ENCODE measurements at places on chromosomes 5 and 9. TPM values are rescaled to one million over a fixed set of nuclear protein-coding genes. Genes with fewer than 3 reads are reported as not detected.

- H3K4me3 ChIP-seq, result no peak overlapping the region
- no peak for DNase-seq
- no peak overlapping the region for H3K27ac ChIP-seq
- H3K27me3 ChIP-seq, result peaks cover 24% of the 10 kb centered on the region
- H3K4me1 ChIP-seq, result peaks cover 19% of the 10 kb centered on the region
These were observed 523.1 kb downstream of the SPATA31D1 start for GRCh38 chr9:82511626-82512025.

The AJM1 gene
- 1.1 TPM for polyA plus RNA-seq

The HK3 gene
- not detected for polyA plus RNA-seq

DNA sequence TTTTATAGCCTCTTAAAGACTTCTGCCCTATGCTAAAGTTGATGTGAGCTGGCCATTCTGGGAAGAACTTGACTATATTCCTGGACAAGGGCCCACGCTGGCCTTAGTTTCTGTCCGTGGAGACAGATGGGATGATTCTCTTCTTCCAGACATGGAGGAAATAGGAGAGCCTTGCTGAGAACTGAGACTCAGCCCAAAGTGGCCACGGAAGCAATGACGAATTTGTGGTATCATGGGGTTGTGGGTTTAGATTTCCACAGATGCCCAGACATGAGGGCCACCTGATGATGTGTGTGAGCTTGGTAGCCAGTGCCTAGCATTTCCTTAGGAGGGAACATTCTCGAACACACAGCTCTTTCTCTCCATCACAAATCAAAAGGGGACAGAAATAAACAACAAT lies 309.1 kb downstream of the NSG2 start:
- H3K27ac ChIP-seq, result no peak overlapping the region
- H3K27me3 ChIP-seq, result no peaks in the 10 kb centered on the region
- H3K4me1 ChIP-seq, result no peaks in the 10 kb centered on the region
- H3K36me3 ChIP-seq, result no peaks in the 10 kb centered on the region
- no peak overlapping the region for H3K4me3 ChIP-seq

- H3K36me3 ChIP-seq, result no peaks in the 10 kb centered on the region
- no peaks in the 10 kb centered on the region for H3K27me3 ChIP-seq
- no peak for DNase-seq
- no peak overlapping the region for H3K4me3 ChIP-seq
- H3K4me1 ChIP-seq, result no peaks in the 10 kb centered on the region
These were observed 35.4 kb upstream of the MSH3 start for GRCh38 chr5:80619086-80619485.

GRCh38 chr9:95669253-95669652 lies 152.5 kb upstream of the PTCH1 start:
- no peak for DNase-seq
- peaks cover 17% of the 10 kb centered on the region for H3K27me3 ChIP-seq
- no peak overlapping the region for H3K27ac ChIP-seq
- no peak overlapping the region for H3K4me3 ChIP-seq
- no peaks in the 10 kb centered on the region for H3K36me3 ChIP-seq

The CLTA gene
- 218 TPM for polyA plus RNA-seq

The TYRP1 gene
- not detected for polyA plus RNA-seq

DNA sequence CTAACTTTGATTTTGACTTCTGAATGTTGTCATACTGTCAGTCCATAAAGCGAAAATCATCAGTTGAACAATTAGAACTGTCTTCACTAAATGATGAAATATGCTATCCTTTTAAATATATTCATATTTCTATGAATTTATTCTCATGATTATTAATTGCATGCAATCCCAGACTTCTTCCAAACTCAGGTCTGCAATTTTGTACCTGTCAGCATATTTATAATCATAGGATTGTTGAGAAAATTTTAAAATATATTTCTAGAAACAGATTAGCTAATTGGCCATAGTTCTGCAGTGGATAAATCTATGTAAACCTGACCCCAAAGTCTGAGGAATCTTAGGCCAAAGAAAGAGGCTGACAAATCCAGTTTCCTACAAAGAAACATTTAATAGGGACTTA lies 347.5 kb downstream of the SLCO4C1 start:
- no peaks in the 10 kb centered on the region for H3K4me1 ChIP-seq
- no peaks in the 10 kb centered on the region for H3K27me3 ChIP-seq
- no peak overlapping the region for H3K4me3 ChIP-seq

- DNase-seq, result no peak
- peaks cover 26% of the 10 kb centered on the region for H3K4me1 ChIP-seq
- H3K36me3 ChIP-seq, result peaks cover 80% of the 10 kb centered on the region
- H3K27me3 ChIP-seq, result no peaks in the 10 kb centered on the region
- H3K27ac ChIP-seq, result no peak overlapping the region
These were observed 186.0 kb downstream of the ADAMTSL1 start for GRCh38 chr9:18660001-18660400.

- H3K27me3 ChIP-seq, result no peaks in the 10 kb centered on the region
- no peak for DNase-seq
- H3K27ac ChIP-seq, result no peak overlapping the region
- H3K36me3 ChIP-seq, result no peaks in the 10 kb centered on the region
- no peak overlapping the region for H3K4me3 ChIP-seq
These were observed 14.7 kb downstream of the PBX3 start for GRCh38 chr9:125761676-125762450.

- peaks cover 31% of the 10 kb centered on the region for H3K4me1 ChIP-seq
- H3K4me3 ChIP-seq, result 0 out of 2 replicates have a peak overlapping the region, but pooled peaks have one; percentile 11
- peak overlapping the region; percentile 54 for H3K27ac ChIP-seq
- DNase-seq, result peak; percentile 74
- H3K36me3 ChIP-seq, result no peaks in the 10 kb centered on the region
- H3K27me3 ChIP-seq, result no peaks in the 10 kb centered on the region
These were observed 815.7 kb downstream of the SEMA5A start for GRCh38 chr5:8730194-8730593.

The ST6GALNAC6 gene
- polyA plus RNA-seq, result 82.0 TPM

The INSL6 gene
- not detected for polyA plus RNA-seq

DNA sequence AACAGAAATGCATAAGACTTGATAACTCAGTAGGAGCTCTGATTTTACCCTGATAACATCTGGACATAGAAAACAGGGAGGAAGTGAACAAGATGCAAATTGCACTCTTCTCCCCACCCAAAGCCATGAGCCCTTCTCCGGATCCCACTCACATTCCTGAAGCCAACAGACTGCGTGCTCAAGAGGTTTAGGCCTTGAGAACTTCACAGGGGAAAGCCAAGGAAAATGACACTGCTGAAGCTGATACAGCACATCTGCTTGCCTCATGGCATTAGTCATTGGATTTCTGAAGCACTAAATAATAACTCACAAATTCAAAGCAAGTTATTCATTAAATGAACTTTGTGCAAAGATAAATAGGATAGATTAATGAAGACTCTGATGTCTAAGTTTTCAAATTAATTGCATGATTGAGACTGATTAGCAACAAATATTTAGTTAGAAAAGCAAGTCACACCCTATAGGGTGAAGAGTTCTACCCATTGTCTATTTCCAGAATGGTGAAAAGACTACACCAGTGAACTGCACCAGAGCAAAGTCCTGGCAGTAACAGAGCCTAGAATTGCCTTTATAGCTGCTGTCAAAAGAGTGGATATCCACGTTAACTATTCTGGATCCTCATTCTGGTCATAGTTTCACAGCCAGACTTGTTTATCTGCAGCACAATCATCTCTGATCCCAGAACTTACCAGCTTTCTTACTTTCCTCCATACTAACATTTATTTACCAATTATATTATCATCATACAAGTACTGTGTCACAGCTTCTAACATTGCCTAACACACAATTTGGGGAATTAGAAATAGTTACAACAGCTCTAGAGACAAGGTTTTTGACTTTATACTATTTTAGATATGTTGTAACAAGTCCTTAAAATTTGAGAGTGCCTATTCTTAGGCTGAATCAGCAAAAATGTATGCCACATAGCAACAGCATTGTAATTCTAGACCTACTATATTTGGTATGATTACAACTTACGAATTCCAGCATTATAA lies 432.1 kb upstream of the RGMB start:
- peaks cover 27% of the 10 kb centered on the region for H3K4me1 ChIP-seq
- H3K27ac ChIP-seq, result peak overlapping the region; percentile 93
- DNase-seq, result peak; percentile 96
- no peaks in the 10 kb centered on the region for H3K27me3 ChIP-seq

DNA sequence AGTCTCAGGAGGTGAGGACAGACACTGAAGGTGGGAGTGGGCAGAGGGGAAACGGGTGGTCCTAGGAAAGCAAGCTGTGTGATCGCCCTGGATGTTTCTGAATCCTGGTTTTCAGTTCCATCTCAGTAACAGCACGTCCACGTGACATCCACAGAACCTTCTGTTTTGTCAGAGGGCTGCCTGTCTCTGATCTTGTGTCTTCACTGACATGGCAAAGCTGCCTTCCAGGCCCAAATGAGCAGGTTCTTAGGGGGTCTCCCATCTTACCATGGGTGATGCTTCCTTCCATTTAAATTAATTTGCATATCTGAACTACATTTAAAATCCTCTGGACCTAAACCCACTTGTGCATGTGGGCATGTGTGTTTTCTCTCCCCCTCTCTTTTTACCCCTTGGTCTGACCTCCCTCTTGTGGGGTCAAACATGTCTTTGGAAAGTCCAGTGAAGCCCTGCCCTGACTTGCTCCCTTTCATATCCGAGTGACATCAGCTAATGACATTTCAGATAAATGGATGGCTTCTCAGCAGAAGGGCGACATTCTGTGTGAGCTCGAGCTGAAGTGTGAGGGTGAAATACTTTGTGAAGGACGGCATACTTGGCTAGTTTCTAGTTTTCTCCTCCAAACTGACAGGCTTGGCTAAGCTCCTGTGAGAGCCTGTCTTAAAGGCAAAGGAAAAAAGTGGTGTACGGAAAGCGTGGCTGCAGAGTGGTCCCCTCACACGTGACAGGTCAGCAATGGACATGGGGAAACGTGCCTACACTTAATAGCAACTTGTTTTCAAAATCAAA lies 204.8 kb upstream of the S1PR3 start:
- H3K27me3 ChIP-seq, result no peaks in the 10 kb centered on the region
- DNase-seq, result no peak
- no peak overlapping the region for H3K27ac ChIP-seq

GRCh38 chr9:105246656-105247173 lies 2.3 kb downstream of the SLC44A1 start:
- peak overlapping the region; percentile 96 for H3K4me3 ChIP-seq
- no peaks in the 10 kb centered on the region for H3K27me3 ChIP-seq
- peak; percentile 52 for DNase-seq
- H3K36me3 ChIP-seq, result no peaks in the 10 kb centered on the region
- peaks cover 32% of the 10 kb centered on the region for H3K4me1 ChIP-seq

The PCDHGB6 gene
- 3.2 TPM for polyA plus RNA-seq

The RANBP3L gene
- polyA plus RNA-seq, result not detected

The ANKRD18A gene
- not detected for polyA plus RNA-seq

The CYLC2 gene
- polyA plus RNA-seq, result not detected

GRCh38 chr9:32603914-32604852 lies 31.2 kb upstream of the NDUFB6 start:
- peak; percentile 26 for DNase-seq
- peaks cover 16% of the 10 kb centered on the region for H3K27me3 ChIP-seq
- no peak overlapping the region for H3K27ac ChIP-seq
- no peak overlapping the region for H3K4me3 ChIP-seq
- H3K36me3 ChIP-seq, result no peaks in the 10 kb centered on the region
- no peaks in the 10 kb centered on the region for H3K4me1 ChIP-seq

DNA sequence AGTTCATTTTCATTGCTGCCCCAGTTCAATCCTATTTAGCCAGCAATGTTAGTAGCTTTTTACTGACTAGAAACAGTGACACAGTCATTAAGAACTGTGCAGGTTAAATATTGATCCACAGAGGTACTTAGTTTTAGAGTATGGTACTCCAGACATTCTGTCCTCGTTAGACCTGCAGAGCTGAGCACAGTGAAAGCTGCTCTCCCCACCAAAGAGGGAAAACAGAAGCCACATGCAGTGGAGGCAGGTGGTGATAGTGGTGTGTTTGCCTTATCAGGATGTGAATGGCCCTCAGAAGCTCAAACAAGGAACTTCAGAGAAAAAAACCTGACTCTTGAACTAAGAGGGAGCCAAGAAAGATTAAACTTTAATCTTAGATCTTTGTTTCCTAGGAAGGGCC lies 75.5 kb downstream of the UNC13B start:
- no peak overlapping the region for H3K4me3 ChIP-seq
- H3K4me1 ChIP-seq, result no peaks in the 10 kb centered on the region
- H3K27me3 ChIP-seq, result no peaks in the 10 kb centered on the region
- no peak for DNase-seq

GRCh38 chr5:158139161-158139560 lies 280.2 kb upstream of the CLINT1 start:
- no peaks in the 10 kb centered on the region for H3K36me3 ChIP-seq
- peak; percentile 95 for DNase-seq
- H3K4me1 ChIP-seq, result peaks cover 41% of the 10 kb centered on the region
- no peak overlapping the region for H3K4me3 ChIP-seq
- H3K27ac ChIP-seq, result peak overlapping the region; percentile 81
- H3K27me3 ChIP-seq, result no peaks in the 10 kb centered on the region

DNA sequence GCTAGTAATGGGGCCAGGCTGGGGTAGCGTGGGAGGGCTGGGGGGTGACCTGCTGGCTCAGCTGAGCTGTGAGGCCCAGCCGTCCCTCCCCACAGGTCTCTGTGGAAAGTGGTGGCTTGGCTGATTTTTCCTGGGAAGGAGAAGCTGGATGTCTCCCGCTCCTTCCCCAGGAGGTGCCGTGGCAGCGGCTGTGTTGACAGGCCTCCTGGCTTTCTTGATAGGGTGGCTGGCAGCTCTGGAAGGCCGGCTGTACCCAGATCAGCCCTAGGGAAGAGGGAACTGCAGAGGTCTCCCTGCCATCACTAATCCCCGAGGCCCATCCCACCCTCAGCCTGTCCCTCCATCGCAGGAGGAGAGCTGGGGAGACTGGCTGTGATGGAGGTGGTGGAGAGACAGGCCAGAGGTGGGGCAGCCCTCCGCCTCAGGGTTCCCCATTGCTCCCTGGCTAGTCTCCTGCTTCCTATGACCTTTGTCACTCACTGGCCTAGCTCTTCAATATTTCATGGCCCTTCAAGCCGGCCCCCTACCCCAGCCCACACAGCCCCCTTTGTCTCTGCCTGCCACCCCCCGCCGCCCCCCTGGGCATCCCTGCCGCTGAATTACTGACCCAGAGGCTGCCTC lies 6.8 kb downstream of the CXXC5 start:
- H3K27me3 ChIP-seq, result no peaks in the 10 kb centered on the region
- no peaks in the 10 kb centered on the region for H3K36me3 ChIP-seq
- H3K4me1 ChIP-seq, result peaks cover 82% of the 10 kb centered on the region
- H3K4me3 ChIP-seq, result no peak overlapping the region
- peak overlapping the region; percentile 98 for H3K27ac ChIP-seq

GRCh38 chr9:13070612-13071595 lies 208.6 kb downstream of the MPDZ start:
- no peak overlapping the region for H3K27ac ChIP-seq
- H3K27me3 ChIP-seq, result no peaks in the 10 kb centered on the region
- H3K4me3 ChIP-seq, result no peak overlapping the region
- H3K4me1 ChIP-seq, result no peaks in the 10 kb centered on the region
- H3K36me3 ChIP-seq, result no peaks in the 10 kb centered on the region

- H3K36me3 ChIP-seq, result no peaks in the 10 kb centered on the region
- H3K27me3 ChIP-seq, result no peaks in the 10 kb centered on the region
- H3K4me3 ChIP-seq, result peak overlapping the region; percentile 74
- peak; percentile 38 for DNase-seq
- H3K27ac ChIP-seq, result no peak overlapping the region
These were observed 826 bp downstream of the GPRIN1 start for GRCh38 chr5:176608937-176609723.
